T-helper 2 cell (primary cell): ENCODE measurements at places on chromosomes 12 and 14.

- no peak for DNase-seq
These were observed 100.9 kb downstream of the DICER1 start for GRCh38 chr14:95056476-95056875.

DNA sequence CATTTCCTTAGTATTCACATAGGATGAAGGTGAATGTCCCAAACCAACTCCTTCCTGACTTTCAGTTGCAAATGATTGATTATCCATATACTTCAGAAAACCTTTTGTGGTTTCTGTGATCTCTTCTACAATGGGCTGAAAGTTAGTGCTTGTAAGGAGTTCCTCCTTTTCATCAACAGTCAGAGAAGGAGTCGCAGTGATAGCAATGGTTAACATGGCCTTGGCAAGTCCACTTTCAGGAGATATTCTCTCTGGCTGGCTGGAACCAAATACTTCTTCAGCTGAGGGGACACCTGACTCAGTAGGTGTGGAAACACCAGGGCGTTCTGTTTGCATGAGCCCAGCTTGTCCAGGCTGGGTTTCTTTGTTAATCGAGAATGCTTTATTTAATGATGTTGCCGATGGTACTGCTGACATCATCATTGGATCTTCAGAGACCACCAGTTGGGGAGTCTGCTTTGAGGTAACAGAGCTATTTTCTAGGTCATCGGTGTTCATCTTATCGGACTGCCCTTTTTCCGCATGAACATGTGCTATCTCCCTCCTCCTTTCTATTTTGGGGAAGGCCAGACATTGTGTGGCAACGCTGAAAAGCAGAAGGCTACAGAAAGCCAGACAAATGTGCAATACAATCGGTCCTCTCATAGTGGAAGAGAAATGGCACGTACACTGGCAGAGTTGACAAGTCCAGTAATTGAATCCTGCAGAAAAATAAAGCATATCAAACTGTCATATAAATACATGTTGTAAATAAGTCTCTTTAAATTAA, 13.1 kb downstream of the ARMH4 start:
- peak; percentile 6 for DNase-seq

- no peak for DNase-seq
These were observed 394.9 kb downstream of the CCDC91 start for GRCh38 chr12:28585146-28585545.

- DNase-seq, result no peak
These were observed 158.3 kb downstream of the KIF26A start for GRCh38 chr14:104296388-104297312.

- peak; percentile 40 for DNase-seq
These were observed 79.7 kb downstream of the SPTB start for GRCh38 chr14:64800000-64800399.

GRCh38 chr12:47277972-47278448, 198.3 kb upstream of the AMIGO2 start:
- no peak for DNase-seq

DNA sequence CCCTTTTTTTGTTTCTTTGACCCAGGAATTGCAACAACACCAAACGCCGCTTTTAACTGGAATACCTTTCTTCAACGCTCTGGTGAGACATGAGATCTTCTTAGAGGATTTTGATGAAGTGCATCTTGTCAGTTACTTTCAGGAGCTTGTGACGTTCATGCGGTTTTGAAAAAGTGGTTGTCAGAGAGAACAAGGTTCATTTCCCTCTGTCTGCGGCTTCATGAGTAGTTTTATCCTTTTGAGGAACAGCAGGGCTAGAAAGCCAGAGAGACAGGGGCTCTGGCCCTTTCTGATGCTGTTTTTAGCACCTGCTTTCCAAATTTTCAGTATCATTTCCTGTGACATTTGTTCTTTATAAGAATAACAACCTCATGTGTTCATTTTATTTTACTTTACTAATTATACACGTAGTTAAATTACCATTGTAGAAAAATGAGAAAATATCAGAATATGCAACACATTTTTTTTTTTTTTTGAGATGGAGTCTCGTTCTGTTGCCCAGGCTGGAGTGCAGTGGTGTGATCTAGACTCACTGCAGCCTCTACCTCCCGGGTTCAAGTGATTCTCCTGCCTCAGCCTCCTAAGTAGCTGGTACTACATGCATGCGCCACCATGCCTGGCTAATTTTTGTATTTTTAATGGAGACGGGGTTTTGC, 61.8 kb downstream of the GLT1D1 start:
- DNase-seq, result no peak

DNA sequence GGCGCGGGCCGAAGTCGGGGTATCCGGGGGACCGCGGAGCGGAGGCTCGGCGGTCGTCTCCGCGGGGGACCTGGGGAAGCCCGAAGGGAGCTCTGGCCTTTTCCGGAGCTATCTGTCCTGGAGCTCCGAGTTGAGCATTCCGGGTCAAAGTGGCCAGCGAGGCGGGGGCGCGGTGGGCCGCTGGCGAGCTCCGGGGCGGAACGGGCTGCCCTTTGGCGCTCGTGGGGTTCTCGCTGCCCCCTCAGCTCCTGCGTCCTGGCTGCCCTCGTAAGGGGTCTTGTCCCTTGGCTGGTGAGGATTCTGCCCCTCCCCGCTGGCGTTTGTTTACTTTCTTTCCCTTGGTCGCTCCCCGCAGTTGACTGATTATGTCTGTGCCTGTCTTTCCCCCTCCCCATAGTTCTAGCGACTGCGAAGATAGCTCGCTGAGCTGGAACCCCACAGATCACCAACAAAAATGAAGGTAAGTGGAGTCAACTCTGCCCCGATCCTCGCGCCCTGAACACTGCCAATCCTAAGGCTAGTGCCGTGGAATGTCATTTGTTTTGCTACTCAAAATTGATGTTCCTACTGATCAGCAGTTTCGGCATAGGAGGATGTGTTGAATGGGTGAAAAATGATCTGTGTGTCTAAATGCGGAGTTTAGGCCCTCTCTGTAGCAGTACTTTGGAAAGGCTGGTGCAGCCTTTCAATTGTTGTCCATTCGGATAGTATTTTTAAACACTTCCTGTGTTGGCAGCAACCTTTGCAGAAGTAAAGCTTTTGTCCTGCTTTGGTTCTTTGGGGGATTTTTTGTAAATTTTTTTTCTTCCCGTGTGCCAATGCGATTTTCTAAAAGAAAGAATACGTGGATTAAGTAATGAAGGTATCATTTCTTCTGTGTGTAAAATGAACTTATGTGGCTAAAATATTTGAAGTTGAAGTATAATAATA, 1.3 kb downstream of the ARID4A start:
- no peak for DNase-seq

- DNase-seq, result no peak
These were observed 118.0 kb downstream of the KICS2 start for GRCh38 chr12:64103825-64104740.

DNA sequence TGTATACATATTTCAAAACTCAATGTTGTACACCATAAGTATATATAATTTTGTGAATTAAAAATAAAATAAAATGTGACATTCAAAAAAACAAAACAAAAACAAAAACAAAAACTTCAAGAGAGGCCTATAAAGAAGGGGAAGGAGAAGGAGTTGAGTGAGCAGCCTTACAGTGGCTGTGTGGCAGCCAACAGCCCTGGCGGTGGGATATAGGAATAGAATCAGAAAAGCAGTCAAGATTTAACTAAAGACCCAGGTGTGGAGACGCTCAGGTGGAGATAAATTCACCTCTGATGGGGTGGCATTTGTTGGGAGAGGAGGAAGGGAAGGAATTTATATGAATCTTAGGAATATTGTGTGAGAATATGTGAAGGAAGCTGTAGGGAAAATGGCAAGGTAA, 41.8 kb upstream of the E2F7 start:
- no peak for DNase-seq

- no peak for DNase-seq
These were observed 9.3 kb upstream of the PPP4R4 start for GRCh38 chr14:94164685-94165431.

GRCh38 chr12:65657635-65658034, 166.6 kb upstream of the HMGA2 start:
- DNase-seq, result no peak

DNA sequence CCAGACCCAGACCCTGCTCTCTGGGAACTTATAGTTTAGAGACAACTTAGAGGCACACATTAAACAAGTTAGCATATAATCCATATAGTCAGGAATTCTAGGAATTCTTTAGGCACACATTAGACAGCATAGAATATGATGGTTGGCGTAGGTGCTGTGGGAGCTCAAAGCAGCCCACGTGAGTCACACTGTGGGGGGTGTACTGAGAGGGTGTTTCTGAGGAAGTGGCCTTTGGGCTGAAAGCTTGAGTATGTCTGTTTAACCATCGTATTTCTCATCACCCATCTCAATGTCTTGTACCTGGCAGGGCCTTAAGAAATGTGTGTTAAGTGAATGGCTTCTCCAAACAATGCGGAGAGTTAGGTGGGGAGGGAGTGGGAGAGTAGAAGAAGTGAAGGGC, 67.2 kb downstream of the TMEM30B start:
- DNase-seq, result no peak

GRCh38 chr14:51225751-51226150, 14.3 kb upstream of the TMX1 start:
- DNase-seq, result no peak

- DNase-seq, result no peak
These were observed 34.4 kb downstream of the RAD52 start for GRCh38 chr12:915090-915489.

- no peak for DNase-seq
These were observed 52.5 kb downstream of the C12orf75 start for GRCh38 chr12:105382771-105383622.

- DNase-seq, result no peak
These were observed 89.9 kb downstream of the SLC24A4 start for GRCh38 chr14:92412912-92413311.

DNA sequence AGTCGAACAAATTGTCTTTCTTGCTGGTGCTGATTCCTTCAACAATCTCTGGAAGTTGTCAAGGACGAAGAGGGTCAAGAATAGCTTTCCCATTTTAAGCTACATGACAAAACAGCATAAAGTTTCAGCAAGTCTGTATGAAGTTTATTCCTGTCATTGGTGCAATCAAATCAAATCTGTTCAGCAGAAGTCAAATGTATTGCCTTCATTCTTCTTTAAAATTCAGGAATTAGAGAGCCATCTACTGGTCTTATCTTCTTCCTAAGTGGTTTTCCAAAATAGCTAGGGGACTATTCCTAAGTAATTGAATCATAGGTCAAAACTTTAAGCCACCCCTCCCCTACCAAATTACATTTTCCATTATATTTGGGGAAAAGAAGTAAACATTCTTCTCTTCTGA, 990.2 kb downstream of the GALC start:
- no peak for DNase-seq

DNA sequence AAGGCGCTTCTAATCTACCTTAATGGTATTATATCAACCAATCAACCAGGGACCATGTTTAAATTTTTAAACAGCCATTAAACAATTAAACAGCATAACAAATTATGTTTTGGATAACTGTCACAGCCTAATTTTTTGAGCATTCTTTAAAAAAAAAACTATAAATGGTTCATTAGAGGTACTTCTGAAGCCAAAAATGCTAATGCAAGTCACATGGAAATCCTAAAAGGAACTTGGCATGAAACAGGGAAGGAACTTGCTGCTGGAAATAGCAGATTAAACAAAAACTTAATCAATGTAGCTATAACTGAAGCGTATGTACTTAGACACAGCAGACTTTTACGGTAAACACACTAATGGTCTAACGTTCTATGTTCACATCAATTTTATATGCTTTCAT, 190.2 kb upstream of the BTG1 start:
- no peak for DNase-seq

DNA sequence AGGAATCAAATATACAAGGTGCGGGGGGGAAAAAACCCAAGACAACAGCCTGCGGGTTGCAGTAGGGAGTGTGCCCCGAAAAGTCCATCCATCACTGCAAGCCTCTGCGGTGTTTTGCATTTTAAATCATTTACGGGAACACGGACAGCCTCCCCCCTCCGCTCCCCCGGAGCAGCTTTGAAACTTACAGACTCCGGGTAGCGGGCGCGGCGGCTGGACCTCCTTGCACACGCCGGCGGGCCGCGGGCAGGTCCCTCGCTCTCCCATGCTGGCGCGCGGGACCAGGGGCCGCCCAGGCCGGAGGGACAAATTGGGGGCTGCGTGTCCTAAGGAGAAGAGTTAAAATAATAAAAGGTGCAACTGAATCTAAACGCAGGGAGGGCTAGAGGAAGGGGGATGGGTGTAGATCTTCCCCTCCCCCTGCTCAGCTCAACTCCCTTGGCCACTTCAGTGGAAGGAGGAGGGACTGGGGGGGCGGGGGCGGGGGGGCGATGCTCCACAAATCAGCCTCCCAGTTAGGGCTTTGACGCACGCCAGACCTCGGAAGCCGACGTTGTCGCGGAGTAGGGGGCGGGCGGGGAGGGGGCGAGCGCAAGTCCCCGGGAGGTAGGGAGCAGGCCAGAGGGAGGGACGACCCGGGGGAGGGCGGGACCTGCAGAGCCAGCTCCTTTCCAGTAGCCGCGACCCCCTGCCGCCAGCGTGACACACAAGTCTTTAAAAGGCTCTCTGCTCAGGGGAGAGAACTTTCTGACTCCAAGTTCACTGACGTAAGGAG, at the start of gene KCNJ8:
KCNJ8 (minus strand) TSS at position 349 of the 775 bp plus-strand sequence. CDS start 1,090 bp downstream, outside the sequence.
- DNase-seq, result no peak

- no peak for DNase-seq
These were observed 2.9 kb downstream of the MYL2 start for GRCh38 chr12:110917467-110917866.

DNA sequence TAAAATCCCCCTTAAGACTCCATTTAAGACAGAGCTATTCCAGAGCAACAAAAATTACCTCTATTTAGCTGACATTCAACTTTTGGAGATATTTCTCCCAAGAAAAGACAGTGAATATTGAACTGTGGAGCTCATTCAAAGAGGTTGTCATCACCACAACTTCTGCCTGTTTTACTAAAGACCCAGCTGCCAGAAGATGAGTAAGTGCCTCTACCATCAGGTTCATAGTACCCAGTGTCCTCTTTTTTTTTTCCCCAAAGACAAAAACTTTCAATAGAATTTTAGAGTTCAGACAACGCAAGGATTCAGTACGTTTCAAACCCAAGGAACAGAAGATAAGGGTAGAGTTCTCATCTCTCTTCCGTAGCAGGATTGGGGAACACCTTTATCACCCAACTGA, 461.3 kb downstream of the BCAT1 start:
- DNase-seq, result no peak

DNA sequence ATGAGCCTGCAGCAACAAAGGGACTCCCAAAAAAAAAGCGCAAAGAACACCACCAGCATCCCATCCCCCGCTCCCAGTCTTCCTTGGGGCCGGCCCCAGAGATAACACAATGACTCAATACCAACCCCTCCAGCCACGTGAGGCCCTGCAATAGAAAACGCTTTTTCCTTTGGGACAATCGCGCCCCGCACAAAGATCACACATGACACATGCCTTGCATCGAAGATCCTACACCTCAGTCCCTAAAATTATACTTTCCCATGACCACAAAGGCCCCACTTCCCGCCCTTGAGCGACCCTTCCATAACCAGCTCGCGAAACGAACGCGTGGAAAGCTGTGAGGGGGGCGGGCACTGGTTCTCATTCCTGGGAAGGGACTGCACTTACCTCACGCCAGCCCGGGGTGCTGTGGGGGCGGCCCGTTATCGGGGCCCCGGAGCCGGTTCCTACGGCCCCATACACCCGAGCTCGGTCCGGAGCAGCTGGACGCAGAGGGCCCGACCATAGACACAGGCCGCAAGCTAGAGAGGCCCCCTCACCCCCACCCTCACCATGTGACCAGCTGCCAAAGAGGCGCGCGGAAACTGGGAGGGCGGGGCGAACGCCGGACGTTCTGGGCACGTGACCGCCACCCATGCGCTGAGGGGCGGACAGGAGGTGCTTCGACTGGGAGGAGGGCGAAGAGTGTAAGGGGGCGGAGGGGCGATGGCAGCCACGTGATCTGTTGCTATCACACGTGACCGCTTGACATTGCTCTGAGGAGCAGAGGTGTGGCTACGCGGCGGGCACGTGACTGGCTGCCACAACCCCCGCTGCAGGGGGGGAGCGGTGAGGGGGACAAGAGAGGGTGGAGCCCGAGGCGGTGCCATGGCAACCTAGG, at the start of gene CDK4:
CDK4 (minus strand) TSS at position 523 of the 880 bp plus-strand sequence. CDS start 593 bp downstream, outside the sequence.
- peak; percentile 99 for DNase-seq
